Effector memory CD8-positive, alpha-beta T cell (primary cell): ENCODE measurements at places on chromosomes 4 and X.

DNA sequence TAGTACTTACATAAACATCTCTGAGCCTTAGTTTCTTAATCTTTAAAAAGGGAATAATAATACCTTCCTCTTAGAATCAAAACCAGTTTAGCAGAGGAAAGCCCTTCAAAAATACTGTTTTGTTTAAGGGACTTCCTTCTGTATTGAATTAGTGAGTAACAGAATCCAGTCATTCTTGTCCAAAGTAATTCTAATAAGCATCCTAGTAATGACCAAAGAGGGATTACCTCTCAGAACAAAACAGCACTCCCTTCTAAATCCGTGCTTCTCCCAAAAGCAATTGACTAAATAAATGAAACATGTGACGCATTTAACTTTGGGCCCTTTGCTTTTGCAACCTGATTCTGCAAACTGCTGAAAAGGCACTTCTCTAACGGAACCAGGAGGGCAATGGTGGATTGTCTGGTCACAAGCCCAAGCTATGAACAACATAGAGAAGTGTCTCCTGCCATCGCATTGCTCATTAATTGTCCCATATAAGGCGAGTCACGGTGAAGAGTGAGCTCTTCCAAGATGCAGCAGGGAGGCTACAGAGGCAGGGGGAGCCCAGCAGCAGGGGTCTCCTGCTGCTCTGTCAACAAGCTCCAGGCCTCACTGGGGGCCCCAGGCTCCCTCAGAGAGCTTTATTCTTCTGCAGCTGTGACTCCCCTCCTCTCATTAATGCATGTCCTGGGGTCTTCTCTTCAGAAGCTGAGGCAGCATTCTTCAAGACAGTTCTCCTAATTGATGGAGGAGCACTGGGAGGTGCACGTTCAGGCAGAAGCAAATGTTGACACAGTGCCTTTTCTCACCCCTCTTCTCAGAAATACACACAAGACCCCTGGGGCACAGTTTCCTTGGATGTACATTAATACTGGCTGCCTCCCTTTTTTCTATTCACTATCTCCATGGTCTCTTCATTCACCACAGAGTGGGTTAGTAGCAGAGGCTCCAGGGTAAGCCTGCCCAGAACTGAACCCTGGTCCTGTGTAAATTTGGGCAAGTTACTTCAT, 419.6 kb upstream of the RASGEF1B start:
- DNase-seq, result no peak

DNA sequence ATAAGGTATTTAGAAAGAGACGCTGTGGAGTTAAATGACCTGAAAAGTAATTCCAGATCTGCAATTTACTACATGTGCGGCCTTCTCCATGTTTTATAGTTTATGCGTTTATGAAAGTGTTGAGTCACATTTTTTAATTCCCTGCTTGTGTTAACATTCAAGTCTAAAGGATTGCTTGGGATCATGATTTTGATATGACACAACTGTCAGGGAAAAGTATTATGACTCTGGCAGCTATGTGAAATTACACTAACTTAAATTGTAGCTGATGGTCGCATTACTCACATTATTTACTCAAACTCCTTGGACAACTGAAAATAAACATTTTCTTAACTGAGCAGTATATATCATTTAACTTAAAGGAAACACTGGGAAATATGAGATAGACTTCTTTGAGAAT, 14.3 kb upstream of the GABRB1 start:
- DNase-seq, result no peak

DNA sequence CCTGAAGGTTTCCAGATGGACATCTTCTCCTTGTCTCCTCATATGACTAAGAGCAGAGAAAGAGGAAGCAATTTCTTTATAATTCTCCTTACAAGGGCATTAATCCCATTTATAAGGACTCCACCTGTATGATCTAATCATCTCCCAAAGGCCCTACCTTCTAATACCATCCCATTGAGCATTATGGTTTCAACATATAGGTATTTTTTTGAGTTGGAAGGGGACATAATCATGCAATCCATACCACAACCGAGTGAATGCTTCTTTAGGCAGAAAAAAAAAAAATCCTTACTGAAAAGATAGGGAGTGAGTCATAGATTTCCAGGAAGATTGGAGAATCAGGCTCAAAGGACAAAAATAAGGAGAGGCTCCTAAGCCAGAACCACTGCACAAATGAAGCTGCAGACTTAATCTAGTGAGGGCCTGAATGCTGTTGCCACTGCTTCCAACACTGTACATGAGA, 312.5 kb upstream of the HS3ST1 start:
- no peak for DNase-seq

DNA sequence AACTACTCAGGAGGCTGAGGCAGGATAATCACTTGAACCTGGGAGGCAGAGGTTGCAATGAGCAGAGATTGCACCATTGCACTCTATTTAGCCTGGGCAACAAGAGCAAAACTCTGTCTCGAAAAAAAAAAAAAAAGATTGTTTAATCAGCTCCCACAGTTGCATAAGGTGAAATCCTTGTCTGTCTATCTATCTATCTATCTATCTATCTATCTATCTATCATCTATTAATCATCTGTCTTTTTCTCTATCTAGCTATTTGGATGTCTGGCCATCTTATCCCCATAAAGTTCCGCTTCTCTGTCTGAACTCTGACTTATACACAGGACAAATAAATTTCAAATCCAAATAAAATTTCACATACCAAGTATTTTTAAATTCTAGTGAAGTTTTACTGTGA, 223.2 kb upstream of the PGRMC2 start:
- no peak for DNase-seq

DNA sequence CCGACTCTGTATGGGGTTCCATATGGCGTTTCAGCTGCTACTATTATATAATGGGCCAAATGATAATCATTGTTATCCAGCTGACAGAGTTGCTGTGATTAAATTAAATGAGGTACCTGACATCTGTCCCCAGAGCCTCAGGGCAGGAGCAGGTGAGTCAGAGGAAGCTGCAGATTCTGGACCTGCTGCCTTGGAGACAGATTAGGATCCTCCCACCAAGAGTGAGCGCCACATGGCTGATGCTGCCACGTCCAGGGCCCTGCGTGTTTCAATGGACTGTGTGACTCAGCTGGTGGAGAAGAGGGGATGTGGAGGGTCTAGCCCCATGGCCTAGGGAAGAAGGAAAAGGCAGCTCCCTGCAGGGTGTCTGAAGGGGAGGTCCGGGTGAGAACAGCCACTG, 28.3 kb upstream of the UXT start:
- DNase-seq, result no peak

- no peak for DNase-seq
These were observed 97.5 kb downstream of the QRFPR start for GRCh38 chr4:121283319-121283718.

DNA sequence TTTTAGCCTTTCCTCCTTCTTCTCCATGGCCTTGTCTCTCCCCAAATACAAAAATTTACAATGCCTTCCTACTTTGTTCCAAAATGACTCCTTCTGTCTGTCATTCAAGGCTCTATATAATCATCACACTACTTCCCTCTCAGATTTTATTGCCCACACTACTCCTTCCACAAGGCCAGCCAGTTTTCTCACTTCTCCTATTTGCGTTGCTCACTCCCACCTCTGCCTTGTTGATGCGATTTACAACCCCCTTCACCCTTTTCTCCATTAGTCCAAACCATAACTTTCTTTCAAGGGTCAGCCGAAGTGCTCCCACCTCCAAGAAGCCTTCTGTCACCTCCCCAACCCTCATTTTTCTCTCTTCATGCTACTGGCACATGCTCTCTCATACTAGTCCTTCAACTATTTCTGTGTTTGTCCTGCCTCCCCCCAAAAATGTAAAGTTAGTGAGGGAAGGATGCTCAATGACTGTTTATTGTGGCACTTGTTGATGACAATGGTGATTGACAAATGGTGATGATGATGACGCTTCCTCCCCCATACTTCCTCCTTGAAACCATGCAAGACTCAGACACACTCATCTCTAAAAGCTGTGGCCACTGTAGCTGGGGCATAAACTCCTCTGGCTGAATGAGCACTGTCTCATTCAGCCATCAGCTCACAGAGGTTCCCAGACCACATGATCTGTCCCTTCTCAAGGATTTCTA, 2.7 kb upstream of the XKRX start:
- no peak for DNase-seq

- DNase-seq, result no peak
These were observed 3.4 kb downstream of the SLC38A5 start for GRCh38 chrX:48466696-48467095.

DNA sequence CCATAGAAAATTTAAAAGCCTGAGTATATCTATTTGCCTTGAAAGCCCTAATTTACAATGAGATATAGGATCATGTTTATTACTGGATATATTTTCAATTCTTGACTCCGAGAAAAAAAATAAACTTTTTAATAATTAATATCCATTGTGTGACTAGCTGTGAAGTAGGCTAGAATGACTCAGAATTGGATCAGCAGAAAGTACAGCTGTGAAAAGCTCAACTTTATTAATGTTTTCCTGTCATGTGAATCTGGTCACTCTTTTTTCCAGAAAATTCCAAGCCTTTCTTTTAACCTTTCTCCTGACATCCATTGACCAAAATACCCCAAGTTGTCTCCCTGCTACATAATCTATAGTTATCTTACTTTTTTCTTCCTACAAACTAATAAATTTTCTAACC, 171.8 kb upstream of the PACRGL start:
- DNase-seq, result no peak

DNA sequence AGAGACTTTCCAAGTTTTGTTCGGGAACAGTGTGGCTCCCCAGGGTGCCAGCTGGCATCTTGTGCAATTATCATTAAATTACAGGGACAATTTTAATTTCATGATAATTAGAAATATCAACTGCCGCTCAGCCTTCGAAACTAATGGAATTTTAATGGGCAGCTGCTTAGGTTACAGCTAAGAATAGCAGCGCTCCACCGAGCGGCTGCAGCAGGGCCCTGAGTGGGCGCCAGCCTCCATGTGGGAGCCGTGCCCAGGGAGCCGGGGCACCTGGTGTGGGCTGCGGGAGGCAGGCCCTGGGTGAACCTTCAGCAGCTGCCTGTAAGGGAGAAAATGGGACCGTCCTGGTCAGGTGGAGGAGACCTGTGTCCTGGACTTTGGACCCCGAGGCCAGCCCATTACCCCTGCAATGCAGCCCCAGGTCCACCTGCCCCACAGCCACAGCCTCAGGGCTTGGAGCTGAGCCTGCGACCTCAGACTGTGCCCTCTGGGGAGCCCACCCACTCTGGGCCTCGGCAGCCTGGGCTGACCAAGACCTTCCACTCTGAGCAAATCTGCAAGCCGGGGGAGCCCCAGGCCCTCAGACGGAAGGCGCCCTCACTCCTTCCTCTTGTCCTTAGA, 21.1 kb downstream of the MSANTD1 start:
- no peak for DNase-seq
